ENCODE measurements at places on chromosomes 5 and 9. TPM values are rescaled to one million over a fixed set of nuclear protein-coding genes. Genes with fewer than 3 reads are reported as not detected.

ADRA1B gene
- 0.92 TPM for total RNA-seq

HSPA9 gene
- total RNA-seq: 268 TPM

HTR4 gene
- not detected for total RNA-seq

WDR38 gene
- total RNA-seq: not detected

SMIM33 gene
- total RNA-seq: not detected

NTNG2 gene
- 0.07 TPM for total RNA-seq

TSSK1B gene
- total RNA-seq: 0.14 TPM

IFNA4 gene
- not detected for total RNA-seq

ENTR1 gene
- total RNA-seq: 48.5 TPM

SUSD3 gene
- not detected for total RNA-seq

PLCXD3 gene
- total RNA-seq: not detected

PCDHGB2 gene
- total RNA-seq: 0.42 TPM

SLC36A1 gene
- 5.6 TPM for total RNA-seq

MEIKIN gene
- total RNA-seq: not detected

RASA1 gene
- total RNA-seq: 29.4 TPM

GNA14 gene
- not detected for total RNA-seq

SH3GL2 gene
- total RNA-seq: 0.07 TPM

APBA1 gene
- total RNA-seq: 0.65 TPM

LIFR gene
- total RNA-seq: 1.1 TPM

ZNF608 gene
- 7.6 TPM for total RNA-seq

PTGES gene
- 40.9 TPM for total RNA-seq

KLF9 gene
- total RNA-seq: 11.6 TPM

PRLR gene
- 0.05 TPM for total RNA-seq

ARID3C gene
- total RNA-seq: not detected

HEMGN gene
- not detected for total RNA-seq

FYB1 gene
- 3.6 TPM for total RNA-seq

SAPCD2 gene
- total RNA-seq: 31.6 TPM

FAM151B gene
- total RNA-seq: 0.35 TPM

RASGRF2 gene
- total RNA-seq: 1.3 TPM

WNT8A gene
- total RNA-seq: not detected

KCNV2 gene
- total RNA-seq: not detected

RABL6 gene
- 86.5 TPM for total RNA-seq

ZNF366 gene
- not detected for total RNA-seq

Measured in airway epithelial cell (primary cell).